ENCODE measurements at places on chromosomes 7 and 10.

- no peak for DNase-seq
Observed at GRCh38 chr10:124619802-124620490, 124.2 kb downstream of the FAM53B start.

DNA sequence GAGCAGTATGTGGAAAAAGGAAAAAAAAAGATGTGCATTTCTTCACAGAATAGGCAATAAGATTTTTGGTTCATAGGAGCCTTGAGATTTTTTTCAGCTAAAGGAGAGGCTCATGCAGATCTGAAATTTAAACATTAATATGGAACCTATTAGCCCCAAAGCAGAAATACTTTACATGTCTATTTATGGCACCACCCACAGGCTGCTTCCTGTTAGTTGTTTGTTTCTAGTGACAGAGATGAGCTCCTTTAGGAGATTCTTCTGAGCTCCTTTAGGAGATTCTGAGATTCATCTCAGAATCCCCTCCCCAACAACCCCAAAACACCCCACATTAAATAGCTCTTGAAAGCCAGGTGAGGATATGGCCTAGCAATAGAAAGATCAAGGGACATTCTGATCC, 27.9 kb upstream of the HPS1 start:
- DNase-seq: no peak

DNA sequence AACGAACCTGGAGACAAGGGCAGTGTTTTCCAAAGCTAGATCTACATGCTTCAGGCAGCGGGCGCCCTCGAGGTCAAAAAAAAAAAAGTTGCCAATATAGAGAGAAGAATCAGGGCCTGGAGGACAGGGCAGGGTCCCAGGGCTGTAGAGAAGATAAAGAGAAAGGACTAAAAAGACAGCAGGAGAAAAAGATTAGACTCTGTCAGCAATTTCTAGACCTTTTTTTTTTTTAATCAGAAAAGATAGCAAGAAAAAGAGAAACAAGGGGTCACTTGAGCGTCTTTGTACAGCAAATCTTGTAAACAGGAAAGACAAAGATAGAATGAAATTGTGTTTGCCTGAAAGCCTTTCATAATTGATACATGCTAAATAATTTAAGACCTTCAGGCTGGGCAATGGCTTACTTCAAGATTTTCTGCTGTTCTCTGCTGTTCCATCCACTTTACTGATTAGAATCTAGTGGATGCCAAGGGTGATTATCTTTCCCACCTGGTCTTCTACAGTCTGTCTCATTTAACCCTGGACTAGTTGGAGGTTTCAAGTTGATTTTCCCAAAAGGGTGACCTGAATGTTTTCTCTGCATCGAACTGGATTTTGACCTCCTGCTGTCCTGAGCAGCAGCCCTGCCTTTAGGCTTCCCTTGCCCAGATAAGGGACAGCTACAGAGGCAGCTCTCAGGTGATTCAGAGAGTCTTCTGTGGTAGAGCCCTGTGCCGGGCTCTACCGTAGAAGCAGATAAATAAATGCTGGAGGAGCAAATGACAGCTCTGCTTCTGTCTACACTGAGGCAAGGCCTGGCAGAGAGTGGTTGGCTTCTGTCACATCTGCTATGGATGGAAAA, 5.1 kb downstream of the LMOD2 start:
- no peak for DNase-seq

- no peak for DNase-seq
Observed at GRCh38 chr10:11483201-11484148, 128.0 kb downstream of the USP6NL start.

- no peak for DNase-seq
Observed at GRCh38 chr7:40629891-40630290, 495.1 kb downstream of the SUGCT start.

DNA sequence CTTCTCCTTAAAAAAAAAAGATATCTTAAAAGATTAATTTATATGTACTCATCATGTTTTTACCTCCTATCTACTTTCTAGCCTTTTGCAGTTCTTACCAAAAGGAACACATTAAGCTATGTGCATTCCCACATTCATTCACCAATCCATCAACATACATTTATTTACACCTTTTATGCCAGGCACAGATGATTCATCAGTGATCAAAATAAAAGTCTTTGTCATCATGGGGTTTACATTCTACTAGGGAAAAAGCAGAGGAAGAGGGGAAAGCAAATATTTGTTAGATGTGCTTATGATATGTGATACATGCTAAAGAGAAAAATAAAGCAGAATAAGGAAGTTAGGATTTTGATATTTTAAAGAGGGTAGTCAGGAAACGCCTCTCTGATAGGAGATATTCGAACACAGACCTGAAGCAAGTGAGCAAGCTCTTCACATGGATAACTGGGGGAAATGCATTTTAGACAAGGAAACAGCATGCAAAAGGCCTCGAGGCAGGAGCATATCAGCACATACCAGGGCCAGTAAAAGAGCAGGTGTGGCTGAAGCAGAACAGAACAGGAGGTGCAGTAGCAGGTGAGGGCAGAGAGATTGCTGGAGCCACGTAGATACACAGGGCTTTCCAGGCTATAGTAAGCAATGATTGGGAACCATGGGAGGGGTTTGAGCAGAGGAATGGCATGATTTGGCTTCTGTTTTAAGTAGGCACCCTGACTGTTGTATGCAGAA, 67.4 kb downstream of the REEP3 start:
- DNase-seq: no peak

DNA sequence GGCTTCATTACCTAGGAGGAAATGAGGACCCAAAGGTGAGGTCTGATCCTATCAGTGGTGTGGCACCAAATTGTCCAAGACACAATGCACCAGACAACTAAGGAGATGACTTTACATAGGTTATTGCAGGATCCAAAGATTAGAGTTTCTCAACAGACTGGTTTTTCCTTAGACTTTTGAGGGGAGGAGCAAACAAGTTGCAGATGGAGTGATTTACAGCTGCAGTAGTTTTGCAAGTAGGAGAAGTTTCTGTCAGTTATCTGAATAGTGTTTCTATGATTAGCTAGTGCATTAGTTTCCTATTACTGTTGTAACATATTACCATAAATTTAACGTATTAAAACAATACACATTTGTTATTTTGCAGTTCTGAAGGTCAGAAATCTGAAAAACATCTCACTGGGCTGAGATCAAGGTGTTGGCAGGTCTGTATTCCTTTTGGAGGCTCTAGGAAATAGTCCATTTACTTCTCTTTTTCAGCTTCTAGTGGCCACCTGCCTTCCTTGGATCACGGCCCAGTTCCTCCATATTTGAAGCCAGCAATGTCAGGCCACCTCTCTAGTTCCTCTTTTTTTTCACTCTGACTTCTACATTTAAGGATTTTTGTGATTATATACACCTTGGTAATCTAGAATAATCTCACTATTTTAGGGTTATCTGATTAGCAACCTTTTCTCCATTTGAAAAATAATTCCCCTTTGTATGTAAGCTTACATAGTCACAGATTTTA, 994.9 kb downstream of the REEP3 start:
- DNase-seq: no peak

DNA sequence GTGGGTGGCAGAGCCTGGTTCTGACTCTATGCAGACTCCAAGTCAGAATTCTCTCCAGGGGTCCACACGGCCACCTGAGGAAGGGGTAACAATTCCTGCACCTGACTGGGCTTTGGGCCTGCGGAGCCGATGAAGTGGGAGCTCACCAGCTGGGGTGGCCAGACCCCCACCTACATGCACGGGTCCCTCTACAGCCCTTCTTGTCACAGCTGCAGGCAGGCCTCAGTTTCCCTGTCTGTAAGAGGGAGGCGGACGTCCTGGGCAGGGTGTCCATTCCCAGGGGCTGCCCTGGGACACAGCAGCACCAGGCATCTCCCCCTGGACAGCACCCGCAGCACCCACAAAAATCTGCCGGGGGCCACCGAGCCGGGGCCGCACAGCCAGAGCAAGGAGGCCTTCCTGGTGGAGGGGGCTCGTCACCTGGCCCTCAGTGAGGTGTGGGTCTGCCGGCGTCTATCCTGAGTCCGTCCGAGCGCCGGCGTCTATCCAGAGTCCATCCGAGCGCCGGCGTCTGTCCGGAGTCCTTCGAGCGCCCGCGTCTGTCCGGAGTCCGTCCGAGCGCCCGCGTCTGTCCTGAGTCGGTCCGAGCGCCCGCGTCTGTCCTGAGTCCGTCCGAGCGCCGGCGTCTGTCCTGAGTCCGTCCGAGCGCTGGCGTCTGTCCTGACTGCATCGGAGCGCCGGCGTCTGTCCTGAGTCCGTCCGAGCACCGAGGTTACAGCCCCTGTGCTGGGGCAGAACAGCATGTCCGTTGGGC, 65.1 kb downstream of the PDGFA start:
- no peak for DNase-seq

DNA sequence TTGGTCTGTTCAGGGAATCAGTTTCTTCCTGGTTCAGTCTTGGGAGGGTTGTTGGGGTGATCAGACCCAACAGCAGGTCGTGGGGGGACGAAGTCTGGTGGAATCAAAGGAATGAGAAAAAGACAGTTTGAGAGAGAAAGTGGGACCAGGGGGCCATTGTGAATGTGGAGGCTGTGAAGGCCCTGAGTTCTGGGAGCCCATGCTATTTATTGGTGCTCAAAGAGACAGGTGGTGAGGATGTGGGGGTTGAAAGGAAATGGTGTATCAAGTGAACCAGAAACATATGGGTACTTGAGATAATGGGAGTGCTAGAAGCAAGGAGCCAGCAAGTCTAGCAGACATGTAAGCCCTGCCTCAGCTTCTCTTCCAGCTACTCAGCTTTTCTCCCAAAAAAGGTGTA, 84.1 kb downstream of the CCSER2 start:
- DNase-seq: no peak

DNA sequence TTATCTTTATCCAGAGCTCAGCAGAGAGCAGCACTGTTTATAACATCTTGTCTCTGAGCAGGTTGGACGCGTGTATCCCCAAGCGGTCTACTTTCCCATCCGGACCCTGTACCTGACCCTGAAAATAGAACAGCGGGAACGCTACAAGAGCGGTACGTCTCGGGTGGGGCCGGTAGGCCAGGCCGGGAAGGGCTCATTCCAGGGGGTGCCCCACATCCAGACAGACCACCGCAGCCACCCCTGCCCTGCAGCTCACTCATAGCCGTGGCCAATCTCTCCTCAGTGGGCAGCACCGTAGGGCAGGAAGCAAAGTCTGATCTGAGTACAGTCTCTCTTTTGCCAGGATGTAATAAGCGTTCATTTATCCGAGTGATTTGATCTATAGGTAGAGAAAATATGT, 113.7 kb downstream of the TRRAP start:
- DNase-seq: no peak

DNA sequence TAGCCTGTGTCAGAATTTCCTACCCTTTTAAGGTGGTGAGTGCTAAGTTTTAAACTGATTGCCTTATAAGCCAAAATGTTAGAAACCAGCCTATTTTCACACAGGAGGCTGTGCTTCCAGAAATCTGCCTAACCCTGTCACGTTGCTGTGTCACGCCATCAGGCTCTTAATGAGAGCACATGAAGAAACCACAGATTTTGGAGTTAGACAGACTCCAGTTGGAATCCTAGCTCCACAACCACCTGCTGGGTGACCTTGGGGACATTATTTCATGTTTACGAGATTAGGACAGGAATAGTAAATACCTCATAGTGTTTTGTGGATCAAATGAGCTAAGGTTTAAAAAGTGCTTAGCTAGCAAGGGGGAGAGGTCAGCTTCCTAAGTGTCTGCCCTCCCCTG, 321.8 kb downstream of the DPP6 start:
- DNase-seq: no peak
